Hepatic stellate cell (primary cell): ENCODE measurements at places on chromosomes 5 and 9.

GRCh38 chr5:143111799-143112198 is 291.7 kb downstream of the NR3C1 start:
- no peak for DNase-seq

DNA sequence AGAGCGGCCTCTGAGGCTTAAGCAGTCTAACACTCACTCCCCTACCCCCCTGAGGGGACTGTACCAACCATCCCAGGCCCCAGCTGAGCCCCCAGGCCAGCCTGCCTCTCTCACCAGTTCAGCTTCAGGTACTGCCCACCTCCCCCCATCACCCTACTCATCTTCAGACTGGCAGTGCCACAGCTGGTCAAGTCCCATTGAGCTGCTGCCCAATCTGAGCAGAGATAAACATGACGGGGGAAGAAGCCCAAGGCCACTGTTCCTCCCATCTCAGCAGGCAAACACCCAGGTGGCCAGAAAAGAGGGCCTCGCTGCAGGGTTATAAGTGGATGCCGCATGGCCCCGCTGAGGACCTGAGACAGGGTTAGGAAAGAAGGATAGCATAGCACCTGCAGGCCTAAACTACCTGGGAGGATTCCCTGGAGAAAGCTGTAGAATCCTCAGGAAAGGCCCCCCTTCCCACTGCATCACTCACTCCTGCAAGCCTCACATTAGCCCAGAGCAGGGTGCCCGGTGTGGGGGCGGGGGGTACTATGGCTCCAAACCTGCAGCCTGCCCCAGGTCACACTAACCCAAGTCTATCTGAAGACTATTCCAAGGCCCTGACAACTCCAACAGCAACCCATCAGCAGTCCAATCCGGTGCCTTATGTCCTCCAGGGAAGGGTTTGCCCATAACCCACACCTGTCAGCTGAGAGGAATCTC is 3.6 kb downstream of the B4GALT1 start:
- DNase-seq, result no peak

DNA sequence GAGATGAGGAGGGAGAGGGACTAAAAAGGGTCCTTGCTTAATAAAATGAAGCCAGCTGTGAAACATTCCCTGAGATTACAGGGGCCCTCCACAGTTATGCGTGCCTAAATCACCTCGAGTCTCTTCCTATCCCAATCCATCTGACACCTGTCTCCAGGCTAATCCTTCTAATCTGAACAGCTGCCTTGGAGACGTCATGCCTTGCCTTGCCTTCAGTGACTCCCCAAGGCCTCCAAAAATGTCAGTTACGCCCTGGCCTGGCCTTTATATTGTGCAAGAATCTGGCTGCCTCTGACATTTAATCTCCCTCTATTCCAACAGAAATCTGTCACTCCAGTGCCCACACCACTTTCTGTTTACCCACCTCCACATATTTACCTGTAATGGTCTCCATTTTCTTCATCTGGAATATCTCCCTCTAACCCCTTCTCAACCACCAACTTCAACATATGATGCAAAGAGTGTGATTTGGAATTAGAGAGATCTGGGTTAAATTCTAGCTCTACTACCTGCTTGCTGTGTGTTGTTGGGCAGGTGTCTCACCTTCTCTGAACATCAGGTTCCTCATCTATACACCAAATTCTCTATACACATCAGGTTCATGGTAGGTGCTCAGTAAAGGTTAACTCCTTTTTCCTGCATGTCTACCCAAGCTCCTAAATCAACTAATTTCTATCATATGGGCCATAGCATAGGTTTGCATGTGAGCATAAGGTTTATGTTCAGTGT is 57.9 kb downstream of the PTCD2 start:
- no peak for DNase-seq

GRCh38 chr9:16414451-16414850 is 456.0 kb downstream of the BNC2 start:
- no peak for DNase-seq

GRCh38 chr5:132370971-132371602 is 1.6 kb downstream of the SLC22A5 start:
- DNase-seq, result no peak

GRCh38 chr9:115794921-115795475 is 358.6 kb upstream of the PAPPA start:
- no peak for DNase-seq

DNA sequence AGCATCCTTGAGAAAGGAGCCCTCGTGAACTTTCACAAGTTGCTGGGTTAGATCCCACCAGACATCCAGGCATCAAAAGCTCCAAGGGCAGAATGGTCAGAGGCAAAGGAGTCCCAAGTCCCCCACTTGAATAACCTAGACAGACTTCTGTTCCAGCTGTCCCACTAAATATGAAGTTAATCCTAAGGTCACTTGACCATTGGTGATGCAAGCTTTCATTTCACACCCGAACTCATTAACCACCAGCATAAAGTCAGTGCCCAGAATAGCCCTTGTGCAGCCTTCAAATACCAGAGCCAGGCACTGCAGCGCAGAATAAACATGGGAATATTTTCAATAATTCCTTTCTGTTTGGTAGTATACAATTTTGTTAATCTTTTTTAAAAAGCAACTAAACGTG is 28.9 kb downstream of the OXCT1 start:
- no peak for DNase-seq

GRCh38 chr5:110040178-110040577 is 350.5 kb downstream of the MAN2A1 start:
- no peak for DNase-seq

DNA sequence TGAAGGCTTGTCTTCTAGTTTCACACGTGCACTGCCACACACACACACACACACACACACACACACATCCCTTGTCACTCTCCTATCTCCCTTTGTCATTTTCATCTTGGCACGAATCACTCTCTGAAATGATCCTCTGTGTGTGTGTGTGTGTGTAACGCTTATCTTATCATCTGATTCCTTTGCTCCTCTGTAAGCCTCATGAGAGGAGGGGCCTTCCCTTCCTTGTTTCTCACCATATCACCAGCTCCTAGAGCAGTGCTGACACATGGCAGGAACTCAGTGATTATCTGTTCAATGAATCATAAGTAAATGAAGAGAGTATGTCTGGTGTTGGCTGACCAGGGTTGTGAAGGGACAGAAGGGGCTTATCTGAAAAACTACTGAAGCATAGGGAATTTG is 53.3 kb downstream of the PDE4D start:
- no peak for DNase-seq

GRCh38 chr5:139079991-139080610 is 118.1 kb downstream of the SIL1 start:
- no peak for DNase-seq

DNA sequence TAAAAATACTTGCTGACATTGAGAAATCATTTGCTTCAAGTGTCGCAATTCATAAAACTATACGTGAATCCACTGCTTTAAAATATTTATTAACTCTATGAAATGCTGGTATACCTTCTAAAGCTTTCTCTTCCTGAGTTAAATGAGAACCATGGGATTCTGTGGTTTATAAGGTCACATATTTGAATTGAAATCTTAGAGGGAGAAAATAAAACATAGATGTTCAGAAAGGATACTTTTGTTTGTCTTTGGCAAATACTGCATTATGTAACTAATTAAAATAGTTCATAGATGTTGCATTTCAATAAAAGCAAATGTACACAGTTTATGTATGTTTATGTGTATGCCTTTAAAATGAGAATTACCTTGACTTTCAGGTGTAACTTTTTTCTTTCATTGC is 250.1 kb downstream of the FAM170A start:
- no peak for DNase-seq

DNA sequence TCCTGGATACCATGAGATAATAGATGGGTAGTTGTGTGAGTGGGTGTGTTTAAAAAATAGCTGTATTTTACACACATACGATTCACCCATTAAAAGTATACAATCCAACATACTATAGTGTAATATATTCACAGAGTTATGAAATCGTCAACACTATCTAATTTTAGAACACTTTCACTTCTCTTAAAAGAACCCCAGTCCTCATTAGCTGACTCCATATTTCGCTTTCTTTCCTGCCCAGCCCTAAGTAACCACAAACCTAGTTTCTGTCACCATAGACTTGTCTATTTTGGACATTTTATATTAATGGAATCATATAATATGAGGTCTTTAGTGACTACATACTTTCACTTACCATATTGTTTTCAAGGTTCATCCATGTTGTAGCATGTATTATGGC is 63.8 kb upstream of the S1PR3 start:
- DNase-seq, result no peak

- DNase-seq, result no peak
These were observed 849.3 kb downstream of the TLE1 start for GRCh38 chr9:80839821-80840675.

- DNase-seq, result no peak
These were observed 43.5 kb downstream of the FOXI1 start for GRCh38 chr5:170149206-170149515.

DNA sequence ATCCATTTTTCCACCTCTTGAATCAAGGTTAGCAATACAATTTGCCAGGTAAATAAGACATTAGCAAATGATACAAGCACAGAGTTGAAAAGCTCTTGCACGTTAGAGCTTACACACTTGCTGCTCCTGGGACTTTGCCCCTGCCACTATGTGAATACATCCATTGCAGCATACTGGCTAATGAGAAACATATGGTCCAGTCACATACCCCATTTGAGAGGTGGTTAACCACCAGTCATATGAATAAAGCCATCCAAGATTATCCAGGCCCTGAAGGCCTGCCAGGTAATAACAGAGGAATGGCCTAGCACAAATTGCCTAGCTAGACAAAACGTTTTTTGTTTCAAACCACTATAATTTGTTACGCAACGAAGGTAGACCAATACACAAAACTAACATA is 45.8 kb upstream of the FTMT start:
- no peak for DNase-seq

- DNase-seq, result no peak
These were observed 1.5 kb downstream of the KIF12 start for GRCh38 chr9:114097613-114098020.

- no peak for DNase-seq
These were observed 108.0 kb downstream of the FBXO38 start for GRCh38 chr5:148491793-148492184.

DNA sequence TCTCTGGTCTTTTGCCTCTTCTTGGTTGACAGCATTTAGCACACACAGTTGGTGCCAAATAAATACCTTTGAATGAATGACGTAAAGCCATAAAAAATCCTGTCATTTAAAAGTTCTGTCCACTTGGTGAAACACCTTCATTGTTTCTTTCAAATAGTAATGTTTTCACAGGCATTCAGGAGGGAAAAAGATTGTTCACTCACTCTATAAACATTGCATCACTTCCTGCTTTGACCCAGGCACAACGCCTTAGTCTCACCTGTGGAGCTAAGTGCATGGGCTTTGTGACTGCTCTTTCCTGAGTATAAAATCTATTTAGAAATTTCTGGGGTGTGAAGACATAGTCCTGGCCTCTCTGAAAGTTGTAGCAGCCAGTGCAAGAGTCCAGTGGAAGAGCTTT is 88.9 kb upstream of the CXCL14 start:
- no peak for DNase-seq

DNA sequence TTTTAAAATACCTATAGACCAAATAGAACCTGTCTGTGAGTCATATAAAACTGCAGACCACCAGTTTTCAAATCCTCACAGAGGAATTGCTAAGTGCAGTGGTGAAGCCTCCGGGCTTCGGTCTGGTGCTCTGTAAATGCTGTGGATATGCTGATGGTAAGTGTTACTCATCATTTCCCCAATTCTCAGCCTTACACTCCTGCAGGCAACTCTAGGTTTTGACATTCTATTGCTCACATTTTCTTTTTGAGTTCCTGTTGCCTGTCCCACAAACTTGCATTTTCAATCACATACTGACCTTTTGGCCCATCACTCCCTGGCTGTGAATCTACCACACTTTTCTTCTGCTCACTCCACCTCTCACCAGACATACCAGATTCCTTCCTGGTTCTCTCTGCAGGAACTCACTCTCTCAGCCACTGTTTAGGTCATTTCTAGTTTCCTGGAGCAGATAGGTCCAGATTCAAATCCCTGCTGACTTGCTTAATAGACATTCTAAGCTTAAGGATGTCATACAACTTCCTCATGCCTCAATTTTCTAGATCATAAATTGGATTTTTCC is 192.9 kb downstream of the RAB3C start:
- DNase-seq, result no peak

DNA sequence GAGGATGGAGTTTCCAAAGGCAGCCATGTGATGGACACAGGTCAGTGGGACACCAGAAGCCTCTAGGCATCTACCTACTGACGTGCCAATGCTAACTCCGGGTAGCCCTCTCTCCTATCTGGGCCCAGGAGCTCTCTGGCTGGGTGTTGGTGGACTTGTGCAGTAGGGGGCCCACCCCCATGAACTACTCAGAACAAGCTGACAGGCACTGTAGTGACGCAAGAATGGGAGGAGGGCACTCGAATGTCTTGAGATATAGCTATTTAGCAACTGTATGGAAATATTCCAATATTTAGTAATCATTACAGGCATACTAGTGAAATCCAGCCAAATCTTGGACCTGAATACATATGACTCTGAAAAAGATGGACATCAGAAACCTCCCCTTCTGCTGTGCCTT is 5.7 kb upstream of the DOCK2 start:
- no peak for DNase-seq

- no peak for DNase-seq
These were observed 9.9 kb downstream of the RBM27 start for GRCh38 chr5:146213210-146213826.

DNA sequence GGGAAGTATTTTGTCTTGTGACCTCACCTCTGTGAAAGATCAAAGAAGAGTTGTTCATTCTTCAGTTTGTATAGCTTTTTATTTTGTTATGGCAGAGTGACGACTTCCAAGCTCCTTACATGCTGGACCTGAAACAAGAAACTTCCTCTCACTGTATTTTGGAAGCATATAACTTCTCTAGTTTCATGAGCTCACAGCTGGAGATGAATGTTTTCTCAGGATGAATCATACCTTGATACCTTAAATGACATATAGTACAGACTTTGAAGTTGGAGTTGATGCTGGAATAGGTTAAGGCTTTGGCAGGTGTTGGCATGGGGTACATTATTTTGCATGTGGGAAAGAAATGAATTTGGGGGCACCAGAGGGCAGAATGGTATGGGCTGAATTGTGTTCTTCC is 112.5 kb downstream of the SLC25A46 start:
- DNase-seq, result no peak

DNA sequence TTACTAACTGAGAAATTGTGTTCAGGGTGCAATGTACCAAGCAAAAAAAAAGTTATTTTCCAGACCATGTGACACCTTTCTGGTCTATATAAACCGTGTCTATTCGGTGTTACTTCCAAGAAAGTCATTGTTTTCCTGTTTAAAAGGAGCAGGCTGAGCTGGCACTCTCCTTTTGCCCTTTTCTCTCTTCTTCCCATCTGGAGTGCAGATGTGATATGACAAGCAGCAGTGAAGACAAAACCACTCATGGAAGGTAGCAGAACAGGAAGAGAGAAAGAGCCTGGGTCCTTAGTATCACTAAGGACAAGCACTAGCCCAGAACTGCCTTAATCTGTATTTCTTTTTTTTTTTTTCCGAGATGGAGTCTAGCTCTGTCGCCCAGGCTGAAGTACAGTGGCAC is 25.6 kb downstream of the LYRM7 start:
- no peak for DNase-seq

DNA sequence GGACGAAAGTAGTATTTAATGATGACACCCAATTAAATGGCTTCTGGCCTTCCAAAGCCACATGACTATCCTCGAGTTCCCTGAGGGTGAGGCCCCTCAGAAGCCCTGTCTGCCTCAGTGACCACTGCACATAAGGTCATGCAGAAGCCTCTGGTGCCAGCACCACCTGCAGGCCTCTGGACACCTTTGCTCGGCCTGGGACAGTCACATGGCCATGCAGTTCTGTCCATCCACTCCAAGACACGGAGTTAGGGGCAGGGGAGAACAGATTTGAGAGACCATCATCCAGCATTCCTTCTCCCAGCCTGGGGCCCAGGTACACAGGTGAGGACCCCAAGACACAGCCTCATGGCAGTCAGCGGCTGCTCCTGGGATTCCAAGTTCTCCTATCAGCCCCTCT is 145.0 kb downstream of the ROR2 start:
- no peak for DNase-seq
